ENCODE measurements at places on chromosomes 7 and 10.

GRCh38 chr10:13765641-13766341 is 179.0 kb downstream of the PRPF18 start:
- DNase-seq: no peak

DNA sequence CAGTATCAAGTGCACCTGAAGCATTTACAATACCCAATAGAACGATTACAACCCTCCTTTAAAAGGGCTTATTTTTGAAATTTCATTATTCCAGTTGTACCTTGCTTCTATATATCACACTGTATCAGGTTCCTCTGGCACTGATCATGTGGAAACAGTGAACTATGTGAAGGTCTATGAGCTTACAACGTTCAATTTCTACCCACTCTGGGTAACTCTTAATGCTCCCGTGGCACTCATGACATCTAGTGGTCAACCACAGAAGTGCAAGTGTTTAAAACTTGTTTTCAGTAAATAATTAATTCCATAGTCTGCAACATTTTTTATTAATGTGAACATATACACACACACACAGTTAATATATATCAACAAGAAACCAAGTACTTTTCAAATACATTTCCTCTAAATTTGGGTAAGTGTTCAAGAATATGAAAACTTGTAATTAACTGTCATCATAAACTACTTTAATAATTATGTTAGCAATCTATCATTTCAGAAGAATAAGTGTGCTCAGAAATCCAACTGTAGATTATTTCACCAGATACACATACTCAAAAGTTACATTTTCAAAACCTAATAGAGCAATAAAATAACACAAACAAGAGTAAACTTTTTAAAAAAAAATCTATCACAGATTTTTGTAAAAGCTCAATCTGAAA is 61.0 kb downstream of the MPP7 start:
- peak; percentile 66 for DNase-seq

DNA sequence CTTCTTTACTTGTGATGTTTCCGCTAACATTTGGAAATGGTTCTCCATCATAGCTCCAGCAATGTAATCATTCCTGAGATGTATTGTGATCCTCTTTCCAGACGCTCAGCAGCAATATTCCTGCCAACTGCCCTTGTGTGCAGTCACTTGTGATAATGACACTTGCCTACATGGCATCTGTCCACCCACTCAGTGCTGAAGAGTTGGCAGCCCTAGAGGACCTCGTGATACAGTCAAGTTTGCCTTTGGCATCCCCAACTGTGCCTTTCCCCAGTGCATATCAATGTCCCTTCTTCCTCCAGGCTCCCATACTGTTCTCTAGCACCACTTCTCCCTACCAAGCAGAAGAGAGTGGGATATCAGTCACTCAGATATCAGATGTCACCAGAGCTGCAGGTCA is 64.9 kb downstream of the MYOF start:
- no peak for DNase-seq

DNA sequence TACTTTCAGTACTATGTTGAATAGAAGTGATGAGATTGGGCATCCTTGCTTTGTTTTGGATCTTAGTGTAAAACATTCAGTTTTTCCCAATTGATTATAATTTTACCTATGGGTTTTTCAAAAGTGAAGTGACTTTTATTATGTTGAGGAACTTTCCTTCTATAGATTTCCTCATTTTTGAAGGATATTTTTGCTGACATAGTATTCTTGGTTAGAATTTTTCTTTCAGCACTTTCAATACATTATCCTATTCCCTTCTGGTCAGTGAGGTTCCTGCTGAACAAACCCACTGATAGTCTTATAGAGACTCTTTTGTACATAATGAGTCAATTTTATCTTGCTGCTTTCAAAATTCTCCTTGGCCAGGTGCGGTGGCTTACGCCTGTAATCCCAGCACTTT is 297.2 kb downstream of the SUGCT start:
- no peak for DNase-seq

- no peak for DNase-seq
These were observed 6.9 kb downstream of the BAZ1B start for GRCh38 chr7:73515178-73515577.

DNA sequence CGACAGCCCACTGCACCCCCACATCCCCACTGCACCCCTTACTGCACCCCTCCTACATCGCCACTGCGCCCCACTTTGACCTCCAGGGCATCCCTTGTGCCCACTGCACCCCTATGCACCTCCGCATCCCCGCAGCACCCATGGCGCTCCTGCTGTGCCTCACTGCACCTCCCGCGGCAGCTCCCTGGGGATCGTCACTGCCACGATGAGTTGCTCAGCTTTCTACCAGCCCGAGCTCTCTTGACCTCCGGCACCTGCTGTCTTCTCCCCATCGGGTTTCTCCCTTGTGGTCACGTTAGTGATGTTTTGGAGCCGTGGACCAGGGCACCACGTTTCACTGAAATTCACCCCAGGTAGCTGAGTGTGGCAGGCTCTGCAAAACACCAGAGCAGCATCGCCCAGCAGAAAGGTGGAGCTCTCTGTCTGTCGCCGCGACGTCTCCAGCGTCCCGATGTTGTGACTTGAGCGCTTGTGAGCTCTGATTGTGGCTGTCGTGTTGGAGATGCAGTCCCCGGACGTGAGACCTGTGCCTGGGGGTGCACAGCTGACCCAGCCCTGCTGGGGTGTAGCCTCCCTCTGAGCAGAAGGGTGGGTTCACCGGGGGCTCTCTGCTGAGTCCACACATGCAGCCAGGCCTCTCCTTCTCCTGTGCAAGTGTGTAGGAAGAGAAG is 147.7 kb downstream of the DNAJB6 start:
- DNase-seq: no peak

DNA sequence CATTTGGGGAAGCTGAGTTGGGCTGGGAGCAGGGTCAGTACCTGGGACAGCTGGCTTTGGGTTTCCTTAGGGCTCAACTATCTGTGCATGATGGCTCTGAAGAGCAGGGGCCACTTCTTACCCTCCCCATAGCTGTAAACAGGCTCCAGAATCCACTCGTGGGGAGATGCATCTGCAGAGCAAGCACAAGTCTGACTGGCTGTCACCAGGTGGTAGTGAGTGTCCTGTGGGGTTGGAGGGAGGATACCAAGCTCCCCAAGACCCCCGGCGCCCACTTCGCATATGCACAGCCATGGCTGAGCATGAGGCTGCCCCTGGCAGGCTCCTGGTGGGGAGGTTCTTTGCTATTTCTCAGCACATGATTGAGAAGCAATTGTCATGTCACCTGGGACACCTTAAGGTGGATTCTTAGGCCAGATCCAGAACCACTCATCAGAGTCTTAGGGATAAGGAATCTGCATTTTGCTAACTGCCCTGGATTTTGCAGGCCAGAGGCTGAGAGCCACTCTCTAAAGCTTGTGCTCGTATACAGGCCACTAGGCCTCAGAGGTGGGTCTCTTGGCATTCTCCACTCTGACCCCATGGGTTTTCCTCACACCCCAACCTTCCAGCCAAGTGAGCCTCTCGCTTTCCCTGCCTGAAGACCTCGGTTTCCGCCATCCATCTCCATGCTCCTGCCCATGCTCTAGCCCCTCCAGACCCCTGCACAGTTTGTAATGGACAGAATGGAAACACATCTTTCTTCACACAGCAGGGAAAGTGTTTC is 53.7 kb downstream of the ADCY1 start:
- DNase-seq: no peak

DNA sequence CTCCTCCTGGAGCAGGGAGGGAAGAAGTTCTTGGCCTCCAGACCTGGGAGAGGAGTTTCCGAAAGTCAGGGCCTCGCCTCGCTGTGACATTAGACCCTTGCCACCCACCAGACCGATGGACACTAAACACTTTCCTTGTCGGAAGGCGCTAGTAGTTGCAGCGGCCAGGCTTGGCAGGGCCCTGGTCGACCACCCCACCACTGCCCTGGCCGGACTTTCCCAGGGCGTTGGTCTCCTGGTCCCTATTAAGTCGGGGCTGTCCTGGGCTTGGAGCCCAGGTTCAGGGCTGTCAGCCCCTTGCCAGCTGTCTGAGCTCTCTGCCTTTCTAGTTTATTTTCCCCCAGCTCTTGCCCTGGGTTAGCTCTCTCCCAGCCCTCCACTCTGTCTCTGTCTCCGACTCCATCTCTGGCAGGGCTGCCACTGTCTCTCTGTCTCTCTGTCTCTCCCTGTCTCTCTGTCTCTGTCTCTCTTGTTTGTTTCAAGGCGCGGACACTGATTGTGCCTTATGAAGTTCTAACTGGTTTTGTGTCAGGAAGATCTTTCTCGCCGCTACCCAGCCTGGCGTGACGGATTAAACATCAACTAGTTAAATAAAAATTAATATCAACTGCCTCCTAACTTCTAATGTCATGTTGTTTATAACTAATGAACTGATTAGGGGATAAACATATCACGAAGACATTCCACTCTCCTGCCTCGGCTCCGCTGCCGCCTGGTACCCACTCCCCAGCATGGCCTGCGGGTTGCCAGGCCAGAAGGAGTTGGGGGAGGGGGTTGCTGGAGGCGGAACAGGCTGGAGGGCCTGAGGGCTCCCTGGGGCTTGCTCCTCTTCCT is 13.8 kb upstream of the PAX2 start:
- DNase-seq: no peak

DNA sequence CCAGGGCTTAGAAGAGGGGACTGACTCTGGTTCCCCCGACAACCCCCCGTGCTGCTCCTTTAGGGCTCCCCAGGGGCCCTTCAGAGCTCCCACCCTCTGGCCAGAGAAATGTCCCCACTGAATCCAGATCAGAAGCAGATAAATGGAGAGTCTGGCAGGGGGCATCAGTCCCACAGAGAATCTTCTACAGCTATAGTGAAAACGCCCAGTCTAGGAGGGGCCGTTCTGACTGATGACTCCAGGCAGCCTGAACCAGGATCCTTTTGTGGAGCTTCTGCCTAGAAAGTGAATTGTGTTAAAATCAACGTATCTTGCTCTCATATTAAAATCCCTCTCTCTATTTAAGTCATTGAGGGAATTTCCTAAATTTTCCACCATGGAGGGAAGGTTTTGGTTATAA is 471.4 kb downstream of the LRMDA start:
- DNase-seq: no peak

DNA sequence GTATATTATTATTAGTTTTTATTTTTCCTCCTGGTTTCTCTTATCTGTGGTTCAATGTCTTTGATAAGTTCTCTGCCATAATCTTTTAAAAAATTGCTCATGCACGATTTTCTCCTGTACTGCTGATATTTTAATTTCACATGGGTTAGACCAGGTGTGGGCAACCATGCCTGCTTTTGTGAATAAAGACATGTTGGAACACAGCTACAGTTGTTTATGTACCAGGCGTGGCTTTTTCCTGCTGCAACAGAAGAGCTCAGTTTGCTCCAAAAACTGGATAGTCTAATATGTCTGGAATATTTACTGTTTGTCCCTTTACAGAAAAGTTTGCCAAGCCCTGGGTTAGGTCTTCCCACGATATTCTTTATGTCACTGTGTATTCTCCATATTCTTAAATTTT is 105.2 kb downstream of the VWC2 start:
- DNase-seq: no peak

- no peak for DNase-seq
These were observed 1202.7 kb downstream of the SORCS3 start for GRCh38 chr10:105843786-105844185.

DNA sequence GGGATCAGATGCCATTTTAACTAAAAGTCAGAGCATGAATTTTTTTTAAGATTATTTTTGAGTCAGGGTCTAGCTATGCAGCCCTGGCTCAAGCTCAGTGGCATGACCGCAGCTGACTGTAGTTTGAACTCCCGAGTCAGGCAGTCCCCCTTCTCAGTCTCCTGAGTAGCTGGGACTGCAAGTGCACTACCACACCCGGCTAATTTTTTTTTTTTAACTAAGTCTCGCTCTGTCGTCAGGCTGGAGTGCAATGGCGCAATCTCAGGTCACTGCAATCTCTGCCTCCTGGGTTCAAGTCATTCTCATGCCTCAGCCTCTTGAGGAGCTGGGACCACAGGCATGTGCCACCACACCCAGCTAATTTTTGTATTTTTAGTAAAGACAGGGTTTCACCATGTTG is 7.8 kb downstream of the TAS2R41 start:
- DNase-seq: no peak

GRCh38 chr7:12553416-12553815 is 17.1 kb upstream of the SCIN start:
- no peak for DNase-seq

DNA sequence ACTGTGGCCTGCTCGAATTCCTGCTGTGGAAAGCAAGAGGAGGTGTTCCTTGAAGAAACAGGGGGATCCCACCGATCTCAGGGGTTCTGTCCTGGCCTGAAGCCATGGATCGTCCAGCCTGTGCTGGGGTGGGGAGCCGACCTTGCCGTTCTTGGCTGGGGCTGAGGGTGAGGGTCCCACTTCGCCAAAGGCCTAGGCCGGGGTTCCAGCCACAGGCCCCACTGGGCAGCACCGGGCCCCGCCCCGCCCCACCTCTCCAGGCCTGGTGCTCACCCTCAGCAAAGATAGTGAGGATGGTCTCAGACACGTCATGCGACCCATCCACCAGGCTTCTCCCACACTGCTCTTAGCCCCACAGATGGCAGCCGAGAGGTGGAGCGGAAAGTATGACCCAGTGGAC is 51.4 kb upstream of the ZNF716 start:
- DNase-seq: no peak

DNA sequence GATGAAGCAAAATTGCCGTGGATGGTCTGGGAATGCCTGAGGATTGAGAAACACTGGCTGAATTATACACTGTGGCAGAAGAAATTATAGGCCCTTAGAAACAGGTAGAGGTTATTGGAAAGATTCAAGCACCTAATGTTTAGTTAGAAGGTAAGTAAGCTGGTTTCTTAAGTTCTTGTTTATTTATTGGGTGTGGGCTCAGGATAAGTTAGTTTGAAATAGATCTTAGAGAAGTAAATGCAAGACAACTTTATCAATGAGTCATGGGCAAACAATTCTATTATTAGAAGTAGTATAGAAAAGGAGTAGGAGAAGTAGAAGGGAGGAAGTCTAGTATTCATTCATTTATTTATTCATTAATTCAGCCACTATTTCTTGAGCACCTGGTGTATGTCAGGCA is 96.5 kb downstream of the KAT6B start:
- no peak for DNase-seq

GRCh38 chr10:90326498-90327267 is 531.2 kb downstream of the HTR7 start:
- DNase-seq: no peak

GRCh38 chr7:32152576-32152975 is 82.4 kb upstream of the PDE1C start:
- no peak for DNase-seq

DNA sequence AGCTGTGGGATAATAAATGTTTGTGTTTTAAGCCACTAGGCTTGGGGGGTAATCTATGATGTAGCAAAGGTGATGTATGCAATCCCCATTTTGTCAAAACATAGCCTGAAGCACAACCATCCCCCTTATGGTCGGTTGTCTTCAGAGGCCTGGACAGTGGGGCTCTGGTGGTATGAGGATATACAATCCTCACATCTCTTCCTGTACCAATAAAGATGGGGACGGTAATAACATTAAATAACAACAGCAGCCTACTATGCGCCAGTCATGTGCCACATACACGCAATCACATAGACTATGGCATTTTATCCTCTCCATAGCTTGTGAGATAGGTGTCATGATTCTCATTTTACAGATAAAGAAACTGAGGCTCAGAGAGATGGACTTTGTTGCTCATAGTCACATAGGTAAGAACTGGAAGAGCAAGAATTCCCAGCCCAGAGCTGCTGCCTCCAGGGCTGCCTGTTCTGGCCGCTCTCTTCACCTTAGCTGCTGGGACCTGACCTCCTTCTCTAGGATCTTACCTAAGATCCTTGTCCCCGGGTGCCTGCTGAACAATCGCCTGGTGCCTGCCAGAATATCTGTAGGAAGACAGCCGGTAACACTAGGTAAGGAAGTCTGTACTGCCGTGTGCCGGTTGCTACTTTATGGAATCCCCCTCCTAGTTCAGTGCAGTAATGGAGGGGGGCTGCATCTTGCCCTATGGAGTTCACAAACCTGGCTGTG is 108.6 kb downstream of the ARHGAP22 start:
- DNase-seq: no peak

- DNase-seq: no peak
These were observed 292.2 kb upstream of the ZWINT start for GRCh38 chr10:56653289-56653688.

All from iPS-NIHi11 (cell line).